ENCODE measurements at places on chromosomes 3 and 15. TPM values are rescaled to one million over a fixed set of nuclear protein-coding genes. Genes with fewer than 3 reads are reported as not detected.

SLC27A2 gene
- 7.4 TPM for polyA plus RNA-seq

DNA sequence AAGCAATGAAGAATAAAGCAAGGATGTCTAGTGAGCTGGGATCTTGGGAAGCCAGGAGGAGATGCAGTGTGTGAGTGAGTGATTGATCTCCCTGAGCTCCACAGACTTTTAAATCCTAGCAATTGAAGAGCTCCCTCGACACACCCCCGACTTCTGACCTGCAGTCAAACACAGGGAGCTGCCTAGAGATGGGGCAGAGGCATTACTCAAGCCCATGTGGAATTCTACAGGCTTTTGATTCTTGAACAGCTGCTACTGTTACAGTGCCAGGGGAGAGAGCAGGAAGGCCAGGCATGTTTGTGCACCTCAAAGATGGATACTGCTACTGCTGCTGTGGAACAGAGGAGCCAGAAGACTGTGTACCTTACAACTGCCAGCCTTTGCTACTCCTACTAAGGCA, 1403.1 kb upstream of the ALCAM start:
- no peak for DNase-seq

DNA sequence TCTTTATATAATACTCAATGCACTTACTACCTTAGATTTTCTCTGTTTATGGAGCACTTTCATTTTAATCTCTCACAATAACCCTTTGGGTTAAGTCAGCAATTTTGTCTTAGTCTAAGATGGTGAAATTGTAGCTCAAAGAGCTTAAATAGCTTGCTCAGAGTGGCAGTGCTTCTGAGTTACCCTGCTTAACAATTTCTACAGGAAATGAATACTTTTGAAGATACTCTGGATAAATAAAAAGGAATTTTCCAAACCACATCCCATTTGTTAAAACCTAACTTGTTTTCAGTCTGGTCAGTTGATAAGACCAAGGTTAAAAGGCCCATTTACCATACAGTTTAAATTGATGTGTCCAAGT, 37.2 kb downstream of the HMG20A start:
- DNase-seq: no peak

DNA sequence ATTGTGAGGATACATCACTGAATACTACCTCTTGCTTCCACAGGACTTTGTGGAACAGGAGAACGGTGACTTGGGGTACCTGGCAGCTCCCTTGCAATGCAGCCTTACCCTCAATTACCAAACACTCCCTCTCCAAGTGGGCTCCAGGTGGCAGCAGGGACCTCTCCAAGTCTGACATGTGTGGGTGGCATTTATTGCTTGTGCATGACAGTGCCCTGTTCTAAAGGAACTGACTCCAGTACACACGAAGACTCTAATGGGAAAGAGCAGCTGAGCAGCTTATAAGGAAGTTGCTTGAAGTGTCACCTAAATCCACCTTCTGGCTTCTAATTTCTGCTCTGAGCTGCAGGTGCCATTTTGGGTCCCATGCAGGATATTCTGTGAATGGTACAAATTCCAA, 174.1 kb upstream of the SLCO3A1 start:
- DNase-seq: no peak

Data from right lung (tissue), 10 donors.